ENCODE measurements at places on chromosomes 3 and 15. TPM values are rescaled to one million over a fixed set of nuclear protein-coding genes. Genes with fewer than 3 reads are reported as not detected.

Gene PAK6
- polyA plus RNA-seq, result 25.6 TPM

Gene SLC24A5
- polyA plus RNA-seq, result 0.84 TPM

Gene GRM2
- polyA plus RNA-seq, result 5.6 TPM

Gene PPM1L
- polyA plus RNA-seq, result 15.4 TPM

Gene CPB1
- not detected for polyA plus RNA-seq

Gene PLA2G4F
- 0.25 TPM for polyA plus RNA-seq

Gene CLRN1
- polyA plus RNA-seq, result not detected

Gene NDUFAF3
- polyA plus RNA-seq, result 79.9 TPM

Gene GATA2
- 5.2 TPM for polyA plus RNA-seq

Gene GP9
- polyA plus RNA-seq, result 0.30 TPM

Gene HRG
- polyA plus RNA-seq, result not detected

Gene PLSCR2
- polyA plus RNA-seq, result not detected

Gene KLHL40
- 0.21 TPM for polyA plus RNA-seq

Gene DNAJB8
- not detected for polyA plus RNA-seq
